ENCODE measurements at places on chromosomes 2 and 18.

DNA sequence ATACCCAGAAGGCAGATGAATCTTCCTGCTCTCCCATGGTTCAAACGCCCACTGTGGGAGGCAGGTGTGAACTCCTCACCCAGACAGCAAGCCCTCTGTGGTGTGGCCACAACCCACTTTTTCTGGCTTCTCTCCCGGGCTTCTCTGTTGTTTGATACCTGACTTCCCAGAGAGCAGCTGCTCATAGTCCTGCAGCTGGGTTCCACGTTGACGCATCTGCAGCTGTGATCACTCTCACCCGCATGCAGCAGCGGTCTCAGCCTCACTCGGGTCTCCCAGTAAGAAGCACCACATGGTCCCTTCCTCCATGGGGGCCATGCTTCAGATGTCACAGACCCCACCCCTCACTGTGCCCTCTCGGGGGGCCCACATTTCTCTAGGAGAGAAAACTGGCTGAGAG, 3.5 kb downstream of the ASPRV1 start:
- no peak for DNase-seq

DNA sequence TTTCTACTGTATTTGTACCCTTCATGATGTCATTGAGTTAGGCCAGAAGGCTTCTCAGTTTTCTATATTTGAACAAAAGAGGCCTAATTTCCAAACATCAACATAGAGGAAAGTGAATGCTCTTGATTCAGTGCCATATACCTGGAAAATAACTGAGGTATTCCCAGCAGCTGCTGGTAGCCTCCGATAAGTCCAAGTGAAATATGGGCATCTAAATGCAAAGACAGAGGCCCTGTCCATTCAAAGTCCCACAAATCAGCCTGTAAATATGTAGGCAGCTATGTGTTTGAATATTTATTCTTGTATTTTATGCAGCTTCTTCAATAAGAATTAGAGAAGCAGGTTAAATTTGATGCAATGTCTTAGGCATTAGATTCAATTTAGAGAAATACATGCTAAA, 89.5 kb upstream of the DPP10 start:
- no peak for DNase-seq

GRCh38 chr18:10791169-10791831, 265.5 kb downstream of the NAPG start:
- no peak for DNase-seq

GRCh38 chr18:46843372-46843771, 73.9 kb downstream of the PIAS2 start:
- no peak for DNase-seq

GRCh38 chr2:230685178-230685577, 27.5 kb upstream of the CAB39 start:
- no peak for DNase-seq

- DNase-seq = no peak
These were observed 9.6 kb upstream of the AQP4 start for GRCh38 chr18:26875040-26875654.

- peak; percentile 38 for DNase-seq
These were observed 3.3 kb upstream of the OSBPL6 start for GRCh38 chr2:178191004-178191508.

DNA sequence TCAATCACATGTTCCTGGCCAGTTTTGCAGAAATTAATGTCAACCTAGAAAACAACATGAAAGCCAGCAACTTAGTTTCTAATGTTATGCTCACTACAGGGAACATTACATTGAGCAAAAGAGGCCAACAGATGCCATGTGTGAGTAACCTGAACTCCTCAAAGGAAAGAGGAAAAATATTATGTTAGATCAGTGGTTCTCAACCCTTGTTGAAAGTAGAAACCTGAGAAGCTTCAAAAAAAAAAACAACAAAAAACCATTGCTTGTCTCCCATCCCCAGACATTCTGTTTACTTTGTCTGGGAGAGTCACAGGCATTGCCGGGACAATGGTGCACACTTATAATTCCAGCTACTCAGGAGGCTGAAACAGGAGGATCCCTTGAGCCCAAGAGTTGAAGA, 57.7 kb downstream of the METTL4 start:
- DNase-seq = no peak

GRCh38 chr2:22281033-22281432, 1103.9 kb upstream of the KLHL29 start:
- DNase-seq = no peak

All from naive thymus-derived CD4-positive, alpha-beta T cell (primary cell).